ENCODE measurements at places on chromosomes 2 and 18.

GRCh38 chr18:53771664-53772063, 452.8 kb downstream of the MBD2 start:
- DNase-seq: no peak

GRCh38 chr2:48435909-48436308, 94.0 kb upstream of the STON1 start:
- DNase-seq: no peak

- no peak for DNase-seq
Measured at GRCh38 chr2:146741260-146741659, 1103.6 kb upstream of the ACVR2A start.

GRCh38 chr2:6506859-6507258, 358.8 kb downstream of the CMPK2 start:
- DNase-seq: no peak

GRCh38 chr2:234951664-234952269, at the start of gene SH3BP4:
Gene SH3BP4 (plus strand): TSS chr2:234952017. CDS start chr2:235035003, 82,986 bp downstream.
- DNase-seq: peak; percentile 29

DNA sequence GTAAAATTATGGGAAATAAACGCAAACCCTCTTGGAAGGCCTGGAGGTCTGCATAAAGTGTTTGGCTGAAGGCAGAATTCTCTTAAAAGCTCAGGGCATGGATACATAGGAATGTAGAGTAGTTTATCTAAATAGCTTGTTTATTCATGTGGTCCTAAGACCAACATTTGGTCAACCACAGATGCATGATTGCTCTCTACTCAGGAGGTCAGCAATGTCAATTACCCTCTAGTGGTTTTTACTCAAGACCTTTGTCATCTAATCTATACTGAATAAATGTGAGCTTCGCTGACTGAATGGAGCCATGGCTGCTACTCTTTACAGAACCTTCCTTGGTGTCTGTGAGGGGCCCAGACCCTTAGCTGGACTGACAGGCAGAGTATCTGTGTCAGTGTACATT, 139.8 kb downstream of the ATL2 start:
- DNase-seq: no peak

GRCh38 chr18:12839057-12839525, 44.9 kb downstream of the PTPN2 start:
- peak; percentile 49 for DNase-seq

DNA sequence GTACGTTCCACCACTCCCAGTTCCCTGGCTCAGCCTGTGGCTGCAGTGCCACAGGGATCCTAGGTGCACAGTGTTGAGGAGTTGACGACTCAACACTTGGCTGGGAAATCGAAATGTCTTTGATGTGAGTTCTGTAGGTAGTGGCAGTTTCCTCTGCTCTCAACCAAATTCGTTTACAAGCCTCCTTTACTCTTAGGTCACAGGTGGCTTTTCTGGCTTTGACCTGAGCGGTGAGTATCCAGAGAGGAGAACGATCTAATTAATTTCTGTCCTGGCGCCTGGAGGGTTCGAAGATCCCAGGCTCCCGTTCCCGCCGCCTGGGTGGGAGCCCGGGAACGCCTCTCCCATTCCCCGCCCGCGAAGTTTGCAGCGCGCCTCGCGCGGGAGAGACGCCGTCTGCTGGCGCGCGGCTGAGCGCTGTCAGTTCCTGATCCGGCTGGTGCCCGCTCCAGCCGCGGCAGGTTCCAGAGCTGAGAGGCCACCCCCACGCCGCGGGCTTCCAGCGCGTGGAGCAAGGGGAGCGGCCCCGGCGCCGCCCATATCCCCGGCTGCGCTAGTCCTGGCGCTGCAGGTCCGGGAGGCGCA, at the start of gene LAMA3:
TSS of gene LAMA3 (plus strand) at position 423 of the 585 bp plus-strand sequence. CDS start 231 bp downstream, outside the sequence.
- peak; percentile 10 for DNase-seq

DNA sequence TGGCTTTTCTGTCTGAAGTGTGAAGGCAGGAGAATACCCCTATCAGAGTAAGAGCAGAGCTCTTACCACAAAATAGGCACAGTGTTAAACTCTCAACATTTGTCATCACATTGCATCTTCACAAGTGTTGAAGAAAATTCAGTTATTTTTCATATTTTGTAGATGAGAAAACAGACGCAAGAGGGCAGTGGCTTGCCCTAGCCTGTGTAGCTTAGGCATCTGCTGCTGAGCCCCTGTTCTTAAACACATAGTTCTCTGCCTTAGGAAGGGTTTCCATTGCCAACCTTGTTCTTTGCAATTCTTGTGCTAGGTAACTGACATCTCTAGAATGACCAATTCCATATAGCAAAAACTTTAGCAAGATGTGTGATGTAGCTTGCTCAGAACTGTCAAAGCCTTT, 112.7 kb upstream of the RMDN2 start:
- no peak for DNase-seq

DNA sequence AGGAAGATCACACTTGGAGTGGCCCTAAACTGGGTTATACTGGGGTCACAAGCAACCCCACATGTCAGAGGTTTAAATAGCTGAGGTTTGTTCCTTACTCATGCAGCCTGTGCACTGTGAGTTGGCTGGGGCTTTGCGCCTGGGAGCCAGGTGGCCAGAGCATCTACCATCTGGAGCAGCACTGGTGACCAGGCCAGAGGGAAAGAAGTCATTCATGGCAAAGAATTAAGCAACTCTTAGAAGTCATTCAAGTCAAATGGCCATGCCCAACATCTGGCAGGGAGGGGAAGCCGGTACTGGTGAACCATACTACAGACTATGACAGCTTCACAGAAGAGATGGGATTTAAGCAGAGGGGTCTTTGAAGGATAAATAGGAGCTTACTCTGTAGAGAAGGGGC, 90.7 kb downstream of the POLR1A start:
- DNase-seq: no peak

GRCh38 chr18:68316636-68317035, 398.3 kb downstream of the TMX3 start:
- no peak for DNase-seq

DNA sequence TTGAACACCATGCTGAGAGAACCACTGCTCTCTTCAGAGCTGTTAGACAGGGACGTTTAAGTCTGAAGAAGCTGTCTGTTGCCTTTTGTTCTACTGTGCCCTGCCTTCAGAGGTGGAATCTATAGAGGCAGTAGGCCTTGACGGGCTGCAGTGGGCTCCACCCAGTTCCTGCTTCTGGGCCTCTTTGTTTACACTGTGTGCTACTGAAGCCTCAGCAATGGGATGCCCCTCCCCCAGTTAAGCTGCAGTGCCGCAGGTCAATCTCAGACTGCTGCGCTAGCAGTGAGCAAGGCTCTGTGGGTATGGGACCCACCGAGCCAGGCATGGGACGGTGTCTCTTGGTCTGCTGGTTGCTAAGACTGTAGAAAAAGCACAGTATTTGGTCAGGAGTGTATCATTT, 162.3 kb upstream of the NXPH2 start:
- DNase-seq: no peak

- no peak for DNase-seq
Measured at GRCh38 chr2:187198136-187198535, 249.9 kb downstream of the CALCRL start.

DNA sequence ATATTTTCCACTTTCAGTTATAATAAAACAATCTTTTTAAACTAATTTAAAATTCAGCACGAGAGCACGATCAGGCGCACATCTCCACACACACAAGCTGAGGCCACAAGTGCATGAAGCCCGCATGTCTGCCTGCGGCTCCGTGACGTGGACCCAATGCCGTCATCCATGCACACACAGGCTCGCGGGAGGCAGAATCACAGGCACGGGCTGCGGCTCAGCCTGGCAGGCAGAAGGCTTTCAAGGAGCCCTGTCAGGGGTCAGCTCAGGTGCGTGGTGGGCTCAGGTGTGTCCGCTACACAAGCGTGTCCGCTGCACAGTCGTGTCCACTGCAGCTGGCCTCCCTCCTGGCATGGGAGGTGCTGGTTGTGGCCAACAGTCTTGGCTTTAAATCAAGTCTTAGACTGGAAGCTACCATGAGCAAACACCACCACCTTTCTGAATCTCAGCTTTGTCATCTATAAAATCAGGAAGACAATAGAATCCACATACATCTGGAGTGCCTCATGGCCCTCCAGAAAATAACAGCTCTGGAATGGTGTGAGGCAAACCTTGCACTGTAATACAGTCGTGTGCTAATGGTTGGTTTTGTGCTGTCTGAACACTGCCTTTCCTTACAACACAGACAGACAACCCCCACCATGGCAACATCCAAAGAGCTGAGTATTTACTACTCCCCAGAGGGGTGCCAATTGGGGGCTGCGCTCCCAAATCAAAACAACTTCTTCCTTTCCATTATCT, 210.1 kb downstream of the NDUFA10 start:
- no peak for DNase-seq

GRCh38 chr2:43368483-43369385, 142.3 kb upstream of the ZFP36L2 start:
- DNase-seq: no peak

DNA sequence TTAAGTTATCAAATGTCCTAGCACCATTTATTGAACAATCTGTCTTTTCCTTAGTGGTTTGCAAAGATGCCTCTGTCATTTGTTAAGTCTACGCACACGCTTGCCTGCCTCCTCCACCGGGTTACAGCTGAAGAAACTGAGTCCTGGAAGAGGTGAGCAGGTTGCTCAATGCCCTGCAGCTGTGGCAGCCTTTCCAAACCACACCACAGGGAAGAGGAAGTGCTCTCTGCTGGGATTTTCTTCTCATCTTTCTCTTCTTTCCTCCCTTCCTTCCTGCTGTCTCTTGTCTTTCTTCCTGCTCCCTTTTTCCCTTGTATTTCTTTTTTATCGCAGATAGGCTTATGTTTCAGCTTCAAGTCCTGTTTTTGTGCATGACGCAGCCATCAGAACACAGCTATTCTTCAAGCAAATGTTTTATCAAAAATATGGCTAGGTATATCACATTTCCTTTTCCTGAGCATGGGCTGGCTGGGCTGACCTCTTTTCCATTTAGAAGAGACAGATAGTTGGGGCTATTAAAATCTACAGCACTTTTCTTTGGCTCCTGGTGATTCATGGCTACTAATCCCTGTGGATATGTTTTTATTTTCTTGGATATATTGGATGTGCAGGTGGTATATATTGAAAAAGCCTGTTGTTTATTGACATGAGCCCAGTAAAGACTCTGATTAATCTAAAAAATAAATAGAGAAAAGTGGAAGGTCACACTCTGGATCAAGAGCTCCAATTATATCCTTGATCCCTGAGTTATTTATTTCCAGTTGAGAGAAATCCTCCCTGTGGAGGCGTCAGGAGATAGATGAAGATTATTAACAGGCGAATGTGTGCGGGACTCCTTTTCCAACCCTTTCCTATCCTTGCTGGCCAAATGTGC, 214.6 kb downstream of the TSN start:
- DNase-seq: no peak

DNA sequence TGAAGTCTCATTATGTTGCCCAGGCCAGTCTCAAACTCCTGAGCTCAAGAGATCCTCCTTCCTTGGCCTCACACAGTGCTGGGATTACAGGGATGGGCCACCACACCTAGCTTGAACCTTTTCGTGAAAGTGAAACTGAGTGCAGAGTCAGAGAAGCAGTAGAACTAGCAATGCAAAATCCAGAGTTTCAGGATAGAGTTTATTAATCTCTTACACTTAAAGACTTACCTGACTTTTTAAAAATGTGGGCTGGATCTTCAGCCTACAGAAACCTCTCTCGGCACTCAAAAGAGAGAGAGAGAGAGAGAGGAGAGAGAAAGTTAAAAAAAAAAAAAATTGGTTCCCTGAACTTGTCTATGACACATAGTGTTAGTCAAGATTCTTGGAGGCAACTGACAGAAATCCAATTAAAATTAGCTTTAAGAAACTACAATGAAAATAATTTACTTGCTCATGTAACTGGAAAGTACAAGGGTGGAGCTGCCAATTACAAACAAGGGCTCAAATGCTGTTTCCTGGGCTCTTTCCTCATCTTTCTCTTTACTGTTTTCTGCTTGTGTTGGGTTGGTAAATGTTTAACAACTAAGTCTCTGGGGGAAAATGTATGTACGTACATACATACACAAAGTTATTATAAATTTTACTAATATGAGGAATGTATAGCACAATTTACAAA, 98.1 kb upstream of the CERS6 start:
- no peak for DNase-seq

DNA sequence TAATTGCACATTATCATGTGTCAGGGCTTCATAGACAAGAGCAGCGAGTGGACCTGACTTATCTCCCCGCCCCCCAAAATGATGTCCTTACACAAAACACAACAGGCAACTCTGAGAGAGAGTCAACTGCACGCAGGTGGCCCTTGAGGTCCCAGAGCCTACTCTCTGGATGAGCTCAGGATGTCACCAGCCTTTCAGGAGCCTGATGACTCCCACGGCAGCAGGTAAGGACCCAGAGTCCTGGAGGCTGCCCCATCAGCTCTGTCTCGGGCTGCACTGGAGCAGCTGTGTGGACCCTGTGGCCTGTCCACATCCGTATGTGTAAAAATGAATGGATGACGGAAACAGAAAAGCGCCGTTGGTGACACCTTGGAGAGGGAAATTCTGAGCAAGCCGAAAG, 130.9 kb downstream of the HDAC4 start:
- DNase-seq: no peak

DNA sequence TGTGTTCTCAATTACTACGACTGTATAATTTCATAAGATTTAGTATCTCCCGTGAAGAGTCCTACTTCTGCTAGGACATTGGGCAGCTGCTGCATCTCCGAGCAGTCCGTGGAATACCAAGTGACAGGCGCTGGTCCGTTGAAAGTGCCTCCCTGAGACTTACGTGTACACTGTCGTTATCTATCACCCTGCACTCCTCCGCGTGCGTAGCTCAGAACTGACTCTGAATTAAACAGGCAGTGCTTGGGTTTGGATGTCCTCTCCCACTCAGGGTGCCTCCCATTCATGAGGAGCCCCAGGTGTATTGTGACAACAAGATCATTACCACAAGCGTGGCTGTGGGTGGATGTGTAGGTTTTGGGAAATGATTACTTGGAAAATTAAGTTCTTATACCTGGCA, 148.4 kb downstream of the SH3RF3 start:
- DNase-seq: no peak

DNA sequence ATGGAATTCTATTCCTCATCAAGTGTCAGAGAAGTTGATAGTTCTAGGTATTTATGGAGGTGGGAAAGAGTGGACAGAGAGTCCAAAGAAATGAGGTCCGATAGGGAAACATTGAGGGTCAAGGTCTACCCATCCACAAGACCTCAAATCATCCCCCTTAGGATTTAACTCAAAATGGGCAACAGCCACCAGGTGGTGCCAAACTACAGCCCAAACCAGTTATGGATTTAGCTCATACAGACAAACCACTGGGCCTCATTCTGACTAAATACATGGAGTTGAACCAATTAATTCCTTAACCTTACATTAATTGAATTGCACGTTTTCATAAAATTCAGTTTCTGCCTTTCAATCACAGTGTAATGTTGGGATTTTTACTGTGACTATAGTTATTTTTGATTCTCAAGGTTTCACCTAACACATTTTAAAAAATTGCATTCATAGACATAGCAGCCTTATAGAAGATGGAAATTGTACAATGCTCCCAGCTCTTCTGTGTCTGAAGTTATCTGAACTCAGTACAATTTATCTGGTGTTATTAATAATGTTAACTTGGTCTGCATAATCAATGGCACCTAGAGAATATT, 98.2 kb upstream of the HNMT start:
- DNase-seq: peak; percentile 51

GRCh38 chr2:230694241-230694640, 18.4 kb upstream of the CAB39 start:
- DNase-seq: no peak

All from CD4-positive, alpha-beta T cell treated with Interleukin-12 subunit alpha and Interleukin-12 subunit beta, for 1 hour (primary cell).